ENCODE measurements at places on chromosomes 11 and 22.
A peak's percentile ranks its signal among the peaks of the same experiment; 100 is the strongest.

DNA sequence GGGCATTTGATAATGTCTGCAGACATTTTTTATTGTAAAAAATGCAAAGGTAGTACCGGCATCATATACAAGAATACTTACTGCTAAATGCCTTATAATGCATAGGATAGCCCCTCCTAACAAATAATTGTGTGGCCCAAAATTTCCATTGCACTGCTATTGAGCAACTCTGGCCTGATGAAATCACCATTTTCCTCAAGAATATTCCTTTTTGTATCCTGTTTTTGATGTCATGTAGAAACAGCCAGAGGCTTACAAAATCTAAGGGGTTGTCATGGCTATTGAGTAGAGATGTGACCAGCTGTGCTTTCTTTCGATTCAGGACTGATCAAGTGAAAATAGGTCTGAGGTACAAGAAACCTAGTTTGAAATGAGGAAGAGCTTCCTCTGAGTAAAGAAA, 854.3 kb downstream of the KCNA4 start:
- DNase-seq, result no peak

DNA sequence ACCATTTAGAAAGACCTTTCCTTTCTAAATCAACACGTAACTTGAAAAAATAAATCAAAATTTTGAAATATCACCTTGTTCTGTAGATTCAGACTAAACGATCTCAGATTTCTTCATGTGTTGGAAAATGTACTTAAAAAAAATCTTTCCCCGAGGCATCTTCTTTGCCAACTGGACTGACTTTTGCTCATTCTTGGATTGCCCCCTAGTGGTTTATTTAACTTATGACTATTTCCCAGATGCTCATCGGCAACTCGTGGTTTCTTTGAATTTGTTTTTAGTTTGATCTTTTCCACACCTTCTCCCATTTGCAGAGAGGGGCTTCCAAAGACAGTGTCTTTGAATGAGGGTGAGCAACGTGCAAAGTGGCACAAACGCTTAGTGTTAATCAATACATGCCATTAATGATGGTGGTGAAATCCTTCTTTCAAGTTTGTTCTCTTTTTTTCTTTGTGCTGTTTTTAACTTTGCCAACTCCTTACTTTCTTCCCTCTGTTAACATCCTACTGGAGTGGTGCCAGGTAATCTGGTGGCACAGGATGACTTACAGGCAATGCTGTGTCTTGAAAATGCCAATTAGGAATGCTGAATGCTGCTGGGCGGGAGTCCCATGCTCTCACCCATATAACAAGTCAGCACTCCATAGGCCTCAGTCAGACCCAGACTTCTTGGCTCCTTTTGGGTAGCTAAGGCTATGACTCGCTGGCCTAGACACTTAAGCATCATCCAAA, 18.3 kb downstream of the PRSS23 start:
- DNase-seq, result peak; percentile 52

GRCh38 chr11:128704517-128704916, 10.6 kb downstream of the FLI1 start:
- DNase-seq, result no peak

DNA sequence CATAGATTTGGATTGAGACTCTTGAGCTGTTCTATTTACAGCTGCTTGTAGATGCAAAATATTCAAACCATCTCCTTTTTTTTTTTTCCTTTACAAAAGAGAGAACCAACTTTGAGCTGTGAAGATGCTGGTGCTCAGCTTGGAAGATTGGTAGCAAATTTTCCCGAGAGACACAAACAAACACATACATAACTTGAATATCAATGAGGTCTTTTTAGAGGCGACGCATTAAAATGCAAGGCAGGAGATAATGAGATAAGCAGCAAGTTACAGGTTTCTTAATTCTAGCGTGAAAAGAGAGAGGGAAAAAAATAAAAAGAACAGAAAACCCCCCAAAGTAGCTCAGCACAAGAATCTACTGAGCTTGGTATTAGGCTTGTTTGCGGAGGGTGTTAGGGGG, 247.0 kb upstream of the SORL1-AS1 start:
- no peak for DNase-seq

DNA sequence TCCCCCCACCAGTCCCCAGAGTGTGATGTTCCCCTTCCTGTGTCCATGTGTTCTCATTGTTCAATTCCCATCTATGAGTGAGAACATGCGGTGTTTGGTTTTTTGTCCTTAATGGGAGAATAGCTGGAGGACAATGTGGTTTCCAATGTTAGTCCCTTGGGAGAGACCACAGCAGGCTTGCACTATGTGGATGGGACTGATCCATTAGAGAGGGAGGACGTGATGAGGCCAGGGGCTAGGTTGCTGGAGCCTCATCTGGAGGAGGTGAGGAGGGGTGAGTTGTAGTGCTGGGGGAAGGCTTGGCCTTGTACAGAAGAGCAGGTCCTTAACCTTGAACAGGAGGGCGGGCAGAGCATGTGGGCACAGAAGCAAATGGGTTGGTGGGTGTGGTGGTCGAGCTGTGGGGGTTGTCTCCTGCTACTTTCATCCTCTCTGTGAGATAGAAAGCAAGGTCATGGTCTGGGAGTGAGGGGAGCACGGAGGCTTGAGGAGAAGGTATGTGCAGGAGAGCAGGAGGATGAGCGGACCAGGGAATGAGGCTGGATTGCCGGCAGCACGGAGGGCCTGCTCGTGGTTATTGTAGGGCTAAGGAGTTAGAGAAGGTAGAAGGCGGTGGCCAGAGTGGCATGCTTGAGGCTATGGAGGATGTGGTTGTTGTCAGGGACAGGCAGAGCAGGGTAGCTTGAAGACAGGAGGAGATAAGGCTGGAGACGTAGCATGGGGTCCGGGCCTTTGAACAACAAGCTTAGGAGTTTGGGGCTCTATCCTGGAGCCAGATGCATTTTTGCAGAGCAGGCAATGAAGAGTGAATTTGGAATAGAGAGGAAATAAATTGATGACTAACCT, 11.2 kb upstream of the SREBF2 start:
- no peak for DNase-seq

- DNase-seq, result no peak
These were observed 7.5 kb upstream of the PPARA start for GRCh38 chr22:46142548-46143490.

- DNase-seq, result peak; percentile 25
These were observed 39.2 kb upstream of the IGLL5 start for GRCh38 chr22:22848364-22848866.
